ENCODE measurements at places on chromosomes 6 and 20.

- DNase-seq = no peak
Measured at GRCh38 chr6:113600551-113601339, 256.4 kb upstream of the MARCKS start.

- no peak for DNase-seq
Measured at GRCh38 chr20:23273776-23274175, 76.8 kb upstream of the NXT1 start.

DNA sequence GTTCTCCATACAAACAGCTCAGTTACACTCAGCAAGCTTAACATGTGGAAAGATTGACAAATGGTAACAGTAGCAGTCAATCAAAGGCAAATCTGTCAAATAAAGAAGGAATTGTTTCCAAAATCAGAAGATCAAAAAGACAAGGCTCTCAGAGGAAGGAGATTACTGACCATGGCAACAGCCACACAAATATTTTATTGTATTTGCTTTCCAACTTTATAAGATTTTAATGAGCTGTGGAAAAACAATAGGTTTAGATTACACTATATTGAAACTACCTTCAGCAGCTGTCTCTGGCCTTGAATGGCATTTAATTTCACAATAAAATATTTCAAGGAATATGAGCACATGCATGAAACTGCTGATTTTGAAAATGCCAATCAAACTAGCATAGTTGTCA lies 1143.9 kb upstream of the GJE1 start:
- DNase-seq = no peak

- DNase-seq = no peak
Measured at GRCh38 chr6:133436652-133437051, 195.5 kb downstream of the EYA4 start.

DNA sequence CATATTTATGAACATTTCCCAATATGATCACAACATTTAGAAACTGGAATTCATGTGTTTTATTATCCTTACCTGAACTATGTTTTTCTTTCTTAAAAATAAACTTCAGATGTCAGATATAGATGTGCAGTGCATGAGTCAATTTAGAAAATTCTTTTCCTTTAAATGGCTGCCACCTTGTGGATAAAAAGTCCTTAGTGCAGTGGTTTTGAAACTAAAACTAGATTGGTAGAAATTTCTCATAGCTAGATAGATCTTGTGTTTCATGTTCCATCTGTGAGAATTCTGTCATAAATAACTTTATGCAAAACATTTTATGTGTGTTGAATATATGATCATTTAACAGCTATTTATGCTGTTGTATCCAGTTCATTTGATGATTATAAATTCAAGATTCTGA lies 134.9 kb downstream of the KLHL32 start:
- DNase-seq = peak; percentile 28

DNA sequence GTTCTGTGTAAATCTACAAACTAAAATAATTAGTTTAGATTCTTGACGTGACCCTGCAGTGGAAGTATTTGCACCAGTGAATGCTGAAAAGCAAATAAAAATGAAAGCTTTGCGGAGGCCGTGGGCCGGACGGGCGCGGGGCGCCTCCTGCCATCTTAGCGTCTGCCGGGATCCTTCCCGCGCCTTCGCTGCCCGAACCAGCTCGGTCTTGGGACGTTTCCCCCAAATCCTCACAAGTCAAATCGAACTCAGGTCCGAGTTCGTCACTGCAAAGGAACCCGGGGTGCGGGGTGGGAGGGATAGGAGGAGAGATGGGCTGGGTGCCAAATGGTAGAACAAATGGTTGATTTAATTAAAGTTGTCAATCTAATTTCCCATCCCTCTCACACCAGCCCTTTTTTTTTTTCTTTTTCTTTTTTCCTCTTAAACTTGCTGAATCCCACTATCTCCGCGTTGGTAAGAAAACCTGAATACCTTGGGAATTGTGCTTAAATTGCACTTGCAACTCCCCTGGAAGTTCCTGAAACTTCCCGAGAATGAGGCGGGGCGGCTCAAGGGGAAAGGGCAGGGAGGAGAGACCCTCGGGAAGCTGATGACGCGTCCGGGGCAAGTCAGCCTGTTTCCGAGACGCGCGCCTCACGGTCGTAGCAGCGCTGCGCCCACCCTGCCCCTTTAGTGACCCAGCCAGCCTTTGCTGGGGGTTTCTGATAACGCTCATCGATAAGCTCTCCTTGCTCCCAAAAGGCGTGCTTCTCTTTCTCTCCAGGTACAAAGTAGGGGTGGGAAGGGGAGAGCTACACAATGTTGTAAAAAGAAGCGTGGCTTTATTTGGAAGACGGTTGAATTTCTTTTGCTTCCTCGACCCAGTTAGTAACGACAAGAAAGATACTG lies 1.8 kb downstream of the GJA1 start:
- no peak for DNase-seq

- no peak for DNase-seq
Measured at GRCh38 chr6:131122007-131122406, 13.3 kb upstream of the AKAP7 start.

DNA sequence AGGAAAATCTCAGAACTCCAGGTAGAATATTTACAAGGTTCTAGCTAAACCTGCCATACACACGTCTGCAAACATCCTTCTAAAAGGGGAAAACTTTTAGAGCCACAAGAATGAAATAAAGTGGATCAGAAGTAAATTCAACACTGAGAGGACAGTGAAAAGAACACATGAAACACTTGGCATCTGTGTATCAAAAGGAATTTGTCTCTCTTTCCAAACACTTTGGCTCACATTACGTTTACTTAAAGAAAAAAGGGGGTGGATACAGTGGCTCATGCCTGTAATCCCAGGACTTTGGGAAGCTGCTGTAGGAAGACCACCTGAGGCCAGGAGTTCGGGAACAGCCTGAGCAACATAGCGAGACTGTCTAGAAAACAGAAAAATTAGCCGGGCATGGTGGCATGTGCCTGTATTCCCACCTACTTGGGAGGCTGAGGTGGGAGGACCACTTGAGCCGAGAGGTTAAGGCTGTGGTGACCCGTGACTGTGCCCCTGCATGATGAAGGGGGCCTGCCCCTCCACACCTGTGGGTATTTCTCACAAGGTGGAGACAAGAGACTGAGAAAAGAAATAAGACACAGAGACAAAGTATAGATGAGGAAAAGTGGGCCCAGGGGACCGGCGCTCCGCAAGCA lies 35.4 kb downstream of the NINL start:
- DNase-seq = no peak

- no peak for DNase-seq
Measured at GRCh38 chr20:36162272-36162966, 7.9 kb downstream of the EPB41L1 start.

DNA sequence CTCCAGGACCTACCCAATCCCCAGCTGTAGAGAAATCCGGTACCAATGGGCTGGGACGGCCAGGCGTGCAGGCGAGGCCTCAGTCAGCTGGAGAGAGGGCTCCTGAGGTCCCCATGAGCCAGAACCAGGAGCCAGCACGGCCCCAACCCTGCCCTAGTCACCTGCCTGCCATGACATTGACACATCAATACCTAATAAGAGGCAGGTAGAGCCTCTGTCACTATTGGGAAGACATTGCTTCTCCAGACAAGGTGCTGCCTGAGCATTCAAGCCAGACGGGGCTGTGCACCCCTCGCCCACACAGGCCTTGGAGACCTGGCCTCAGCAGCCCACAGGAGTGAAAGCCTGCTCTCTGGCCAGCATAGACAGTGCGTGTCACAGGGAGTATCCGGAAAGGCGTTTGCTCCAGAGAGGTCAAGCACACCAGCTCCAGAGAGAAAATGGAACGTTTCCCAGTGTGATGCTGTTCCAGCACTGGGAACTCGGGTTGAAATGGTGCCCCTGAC lies 3.5 kb downstream of the DLL1 start:
- DNase-seq = no peak

GRCh38 chr6:107292715-107293271 lies 166.6 kb downstream of the PDSS2 start:
- no peak for DNase-seq

DNA sequence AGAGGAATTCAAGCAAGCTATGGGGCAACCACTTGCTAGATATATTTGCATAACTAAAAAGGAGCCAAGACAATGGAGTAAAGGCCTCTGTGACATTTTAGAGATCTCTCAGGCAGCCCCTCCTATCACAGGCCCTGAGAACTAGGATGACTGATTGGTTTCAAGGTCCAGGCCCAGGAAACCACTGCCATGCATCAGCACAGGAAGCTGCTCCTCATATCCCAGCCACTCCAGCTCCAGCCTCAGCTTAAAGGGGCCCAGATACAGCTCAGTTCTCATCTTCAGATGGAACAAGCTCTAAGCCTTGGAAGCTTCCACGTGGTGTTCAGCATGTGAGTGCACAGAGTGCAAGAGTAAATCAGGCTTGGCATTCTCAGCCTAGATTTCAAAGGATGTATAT lies 21.1 kb upstream of the THBS2 start:
- DNase-seq = no peak

GRCh38 chr6:44524476-44525227 lies 137.1 kb downstream of the CDC5L start:
- no peak for DNase-seq

DNA sequence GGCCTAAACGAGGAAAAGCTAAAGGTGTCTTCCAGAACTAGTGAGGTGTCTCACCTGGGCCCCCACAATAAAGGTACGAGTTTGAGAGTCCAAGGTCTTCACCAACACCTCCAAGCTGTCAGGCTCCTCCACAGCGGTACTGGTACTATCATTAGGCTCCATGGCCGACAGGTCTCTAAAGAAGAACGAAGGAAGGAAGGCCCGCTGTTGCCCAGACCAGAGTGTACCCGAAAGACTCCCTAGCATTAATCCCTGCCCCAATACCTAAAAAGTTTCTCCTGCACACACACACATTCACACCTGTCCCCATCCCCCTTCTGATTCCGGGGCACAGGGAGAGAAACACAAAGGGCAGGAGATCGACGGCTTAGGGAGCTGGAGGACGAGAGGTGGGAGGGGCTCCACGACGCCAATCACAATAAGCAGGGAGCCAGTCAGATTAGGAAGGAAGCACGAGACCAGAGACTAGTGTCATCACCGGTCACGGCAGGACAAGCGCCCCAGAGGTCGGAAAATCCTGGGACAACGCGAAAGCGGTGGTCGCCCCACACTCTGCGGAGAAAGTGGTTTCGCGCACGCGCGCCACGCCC lies 764 bp downstream of the BAG6 start:
- DNase-seq = peak; percentile 50

DNA sequence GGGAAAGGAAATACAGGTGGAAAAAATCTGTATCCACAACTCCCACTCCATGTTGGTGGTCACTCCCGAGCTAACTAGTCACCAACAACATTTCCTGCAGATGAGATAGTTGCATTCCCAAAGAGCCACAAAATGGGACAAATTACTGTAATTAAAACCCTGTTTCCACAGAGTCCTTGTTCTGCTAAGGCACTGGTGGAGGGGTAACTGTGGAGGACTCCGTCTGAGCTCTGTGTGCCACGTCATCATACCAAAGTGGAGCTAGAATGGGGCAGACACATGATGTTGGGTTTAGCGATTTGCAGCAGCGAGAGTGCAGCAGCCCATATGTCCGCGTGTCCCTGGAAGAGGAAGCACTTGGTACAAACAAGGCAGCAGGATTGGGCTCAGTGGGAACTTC lies 172.5 kb upstream of the KCNK16 start:
- no peak for DNase-seq

DNA sequence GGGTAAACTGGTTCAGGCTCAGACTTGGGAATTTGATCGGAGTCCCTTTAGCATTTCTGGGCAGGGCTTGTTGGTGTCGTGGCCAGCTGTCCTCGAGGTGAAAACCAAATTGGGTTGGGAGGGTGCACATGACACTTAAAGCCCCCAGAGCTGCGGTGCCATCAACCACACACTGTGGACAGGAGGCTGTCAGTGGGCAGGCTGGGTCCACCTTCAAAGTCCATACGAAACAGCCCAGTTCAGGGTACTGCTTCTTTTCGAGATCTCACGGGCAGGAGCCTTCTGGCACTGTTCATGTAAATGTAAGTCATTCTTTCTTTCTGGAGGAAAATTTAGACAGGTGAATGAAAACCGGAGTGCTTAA lies 7.0 kb downstream of the SYNJ2 start:
- DNase-seq = no peak

DNA sequence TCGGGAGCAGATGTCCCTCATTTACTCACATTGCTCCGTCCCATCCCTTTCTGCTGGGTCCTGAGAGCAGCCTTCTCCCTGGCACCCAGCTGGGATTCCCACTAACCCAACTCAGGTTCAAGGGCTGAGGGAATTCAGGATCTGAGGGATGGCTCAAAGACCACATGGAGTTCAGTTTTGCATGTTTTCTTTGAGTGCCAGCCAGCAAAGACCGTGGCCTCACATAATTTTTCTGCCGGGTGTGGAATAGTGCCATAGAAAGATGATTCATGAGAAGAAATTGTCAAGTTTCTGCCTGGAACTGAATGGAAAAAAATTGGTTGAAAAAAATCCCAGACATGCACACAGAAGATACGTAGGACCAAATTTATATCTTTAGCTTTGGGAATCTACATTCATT lies 168.6 kb downstream of the CD83 start:
- no peak for DNase-seq

DNA sequence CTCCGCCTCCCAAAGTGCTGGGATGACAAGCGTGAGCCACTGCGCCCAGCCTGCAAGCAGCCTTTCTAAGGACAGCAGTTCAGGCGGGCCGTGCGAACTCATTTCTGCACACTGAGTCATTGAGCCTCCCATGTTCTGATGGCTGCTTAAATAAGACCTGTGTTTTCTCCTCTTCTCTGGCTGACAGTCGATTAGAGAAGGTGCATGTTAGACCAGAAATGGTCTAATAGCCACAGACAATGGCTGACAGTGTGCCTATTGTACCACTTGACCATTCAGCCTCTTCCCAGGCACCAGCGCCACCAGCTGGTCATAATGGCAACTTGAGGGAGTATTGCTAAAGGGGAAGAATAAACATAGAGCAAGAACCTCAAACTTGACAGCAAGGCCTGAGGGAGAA lies 6.2 kb downstream of the CST11 start:
- DNase-seq = peak; percentile 29

- DNase-seq = no peak
Measured at GRCh38 chr6:71139249-71139648, 149.4 kb upstream of the OGFRL1 start.

- no peak for DNase-seq
Measured at GRCh38 chr6:53412021-53412715, 63.4 kb upstream of the ELOVL5 start.

GRCh38 chr6:134123666-134124208 lies 71.3 kb upstream of the SLC2A12 start:
- DNase-seq = no peak

GRCh38 chr20:62356589-62357186 lies 10.4 kb downstream of the LAMA5 start:
- no peak for DNase-seq

GRCh38 chr6:159312206-159312605 lies 143.0 kb downstream of the FNDC1 start:
- DNase-seq = no peak

GRCh38 chr6:158894193-158894592 lies 75.0 kb upstream of the EZR start:
- DNase-seq = no peak

DNA sequence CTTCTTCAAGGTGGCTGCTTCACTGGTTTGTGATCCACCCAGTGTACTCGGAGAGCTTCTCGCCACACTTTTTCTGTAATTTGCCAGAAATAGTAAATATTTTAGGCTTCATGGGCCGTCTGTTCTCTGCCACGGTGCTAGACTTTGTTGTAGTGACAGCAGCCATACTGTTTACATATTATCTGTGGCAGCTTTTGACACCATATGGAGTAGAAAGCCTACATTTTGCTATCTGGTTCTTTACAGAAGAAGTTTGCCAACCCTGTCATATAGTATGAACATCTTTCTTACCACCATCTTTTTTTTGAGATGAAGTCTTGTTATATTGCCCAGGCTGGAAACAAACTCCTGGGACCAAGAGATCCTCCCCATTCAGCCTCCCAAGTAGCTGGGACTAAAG lies 32.5 kb downstream of the FAM209B start:
- no peak for DNase-seq
